Stimulated activated CD8-positive, alpha-beta memory T cell treated with anti-CD3 and anti-CD28 coated beads, Interleukin-15, amount 100 ng/mL, for 1 hour (primary cell): ENCODE measurements at places on chromosomes 1 and 21.

GRCh38 chr1:8025671-8026144 is 401 bp downstream of the ERRFI1 start:
- DNase-seq: no peak

GRCh38 chr1:219362702-219363101 is 189.0 kb downstream of the LYPLAL1 start:
- no peak for DNase-seq

DNA sequence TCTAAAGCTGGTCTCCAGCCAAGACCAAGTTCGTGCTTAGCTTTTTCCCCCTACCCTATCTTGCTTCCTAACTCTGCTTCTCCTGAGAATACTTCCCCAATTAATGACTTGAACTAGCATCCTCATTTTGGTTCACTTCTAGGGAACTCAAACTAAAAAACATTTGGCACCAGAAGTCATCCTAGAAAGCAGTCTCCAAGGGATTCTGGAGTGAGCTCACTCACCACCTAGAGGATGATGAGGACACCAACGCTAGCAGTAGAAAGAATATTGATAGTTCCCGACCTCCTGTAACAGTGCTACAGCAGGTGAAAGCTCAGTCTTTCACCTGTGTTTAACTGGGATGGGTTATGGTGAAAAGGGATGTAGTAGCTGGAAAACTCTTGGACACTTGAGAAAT is 4.7 kb upstream of the PSMB2 start:
- no peak for DNase-seq

DNA sequence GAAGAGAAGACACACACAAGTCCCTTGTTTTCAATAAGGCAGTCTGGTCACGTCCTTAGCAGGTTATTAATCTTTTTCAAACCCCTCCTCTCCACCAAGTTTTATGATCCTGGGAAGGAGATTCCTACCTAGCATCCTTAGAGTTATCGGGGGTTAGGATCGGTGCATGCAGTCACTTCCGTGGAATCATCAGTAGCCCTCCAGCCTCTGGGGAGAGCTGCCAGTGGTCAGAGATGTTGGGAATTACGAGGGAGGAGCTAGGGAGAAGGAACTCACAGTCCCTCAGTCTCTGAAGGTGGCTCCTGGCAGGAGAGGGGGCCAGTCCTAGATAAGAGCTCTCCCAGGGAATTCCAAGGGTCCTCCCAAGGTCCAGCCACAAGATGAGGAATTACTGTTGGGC is 57.7 kb upstream of the ATP5PO start:
- no peak for DNase-seq

DNA sequence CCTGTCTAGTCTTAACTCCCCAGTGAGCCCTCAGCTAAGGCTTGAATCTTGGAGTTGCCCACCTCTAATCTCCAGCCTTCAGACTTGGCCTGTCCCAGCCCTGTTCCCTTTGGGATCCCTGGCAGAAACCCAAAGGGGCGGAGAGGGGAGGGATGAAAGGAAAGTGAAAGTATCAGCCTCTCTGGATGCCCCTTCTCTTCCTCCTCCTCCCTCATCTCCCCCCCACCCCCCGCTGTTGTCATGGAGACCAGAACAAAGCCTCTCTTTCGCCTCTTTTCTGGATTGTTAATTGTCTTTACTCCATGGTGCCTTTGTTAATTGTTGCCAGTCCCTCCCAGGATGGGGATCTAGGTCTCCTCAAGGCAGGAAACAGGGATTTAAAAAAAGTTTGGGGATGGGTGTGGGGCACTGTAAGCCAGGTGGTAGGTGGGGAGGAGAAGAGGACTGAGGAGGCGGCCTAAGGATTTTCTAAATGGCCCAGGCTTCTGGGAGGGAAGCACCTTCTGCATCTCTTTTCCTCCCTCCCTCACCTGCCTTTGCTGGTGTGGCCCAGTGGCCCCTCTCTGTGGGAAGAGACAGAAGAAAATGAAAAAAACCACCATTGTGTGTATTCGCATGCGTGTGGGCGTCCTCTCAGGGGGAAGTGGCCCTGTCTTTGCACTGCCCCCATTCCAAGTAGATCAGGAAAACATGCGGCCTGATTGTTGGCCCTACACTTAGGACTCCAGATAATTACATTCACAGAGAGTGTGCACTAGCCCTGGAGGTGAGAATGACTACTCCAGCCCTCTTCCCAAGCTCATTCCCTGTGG is 7.5 kb upstream of the SOX13 start:
- no peak for DNase-seq

- DNase-seq: no peak
Measured at GRCh38 chr1:64810001-64810400, 65.1 kb downstream of the RAVER2 start.

GRCh38 chr1:42118125-42118524 is 35.1 kb upstream of the GUCA2B start:
- no peak for DNase-seq

- no peak for DNase-seq
Measured at GRCh38 chr1:34108711-34109110, 56.3 kb downstream of the CSMD2 start.

DNA sequence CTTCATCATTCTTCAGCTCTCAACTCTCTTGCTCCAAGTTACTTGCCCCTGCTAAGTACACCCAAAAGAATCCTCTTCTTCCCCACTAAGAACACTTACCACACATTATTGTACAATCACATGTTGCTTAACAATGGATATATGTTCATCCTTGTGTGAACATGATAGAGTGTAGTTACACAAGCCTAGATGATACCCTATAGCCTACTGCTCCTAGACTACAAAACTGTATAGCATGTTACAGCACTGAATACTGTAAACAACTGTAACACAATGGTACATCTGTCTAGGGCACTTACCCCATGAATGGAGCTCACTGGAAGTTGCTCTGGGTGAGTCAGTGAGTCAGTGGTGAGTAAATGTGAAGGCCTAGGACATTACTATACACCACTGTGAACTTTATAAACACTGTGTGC is 77.4 kb downstream of the RERE start:
- DNase-seq: no peak

GRCh38 chr1:203178083-203178482 is 2.5 kb upstream of the MYBPH start:
- DNase-seq: no peak

DNA sequence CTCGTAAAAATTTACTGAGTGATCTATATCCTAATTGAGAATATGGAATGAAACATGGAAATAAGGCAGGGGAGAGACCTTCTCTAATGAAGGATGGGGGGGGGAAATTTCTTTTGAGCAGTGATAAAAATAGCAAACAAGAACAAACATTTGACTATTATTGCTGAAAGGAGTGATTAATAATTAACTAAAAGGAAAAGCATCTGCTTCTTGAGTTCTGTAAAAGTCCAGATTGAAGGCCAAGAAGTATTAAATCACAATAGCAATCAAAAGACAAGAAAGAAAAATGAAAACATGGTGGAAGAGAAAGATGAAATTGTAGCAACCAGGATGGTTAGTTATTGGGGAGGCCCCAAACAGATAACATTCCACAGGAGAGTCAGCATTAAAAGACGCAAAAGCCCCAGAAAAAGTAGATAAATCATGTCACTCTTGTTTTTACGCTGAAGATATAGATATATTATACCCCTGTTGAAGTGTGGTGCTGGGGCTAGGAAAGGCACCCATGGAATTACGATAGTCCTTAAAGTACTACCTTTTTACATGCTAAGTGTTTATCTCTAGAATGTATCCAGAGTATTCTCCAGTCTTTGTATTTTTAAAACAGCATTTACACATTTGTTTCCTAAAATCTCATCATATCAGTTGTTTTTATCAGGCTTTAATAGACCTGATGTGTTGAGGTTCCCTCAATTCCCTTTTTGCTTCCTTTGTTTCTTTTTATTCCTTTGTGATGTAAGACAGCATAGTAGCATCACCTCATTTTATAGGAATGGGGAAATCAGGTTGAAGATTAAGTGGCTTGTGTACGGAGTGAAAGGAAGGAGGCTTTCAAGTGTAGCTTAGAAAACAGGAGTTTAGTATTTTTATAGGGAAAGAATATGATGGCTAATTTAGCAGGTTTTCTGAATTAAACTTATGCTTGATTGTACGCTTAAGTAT is 28.9 kb downstream of the DISP1 start:
- DNase-seq: no peak

GRCh38 chr1:19786988-19787423 is 12.7 kb downstream of the TMCO4 start:
- no peak for DNase-seq

DNA sequence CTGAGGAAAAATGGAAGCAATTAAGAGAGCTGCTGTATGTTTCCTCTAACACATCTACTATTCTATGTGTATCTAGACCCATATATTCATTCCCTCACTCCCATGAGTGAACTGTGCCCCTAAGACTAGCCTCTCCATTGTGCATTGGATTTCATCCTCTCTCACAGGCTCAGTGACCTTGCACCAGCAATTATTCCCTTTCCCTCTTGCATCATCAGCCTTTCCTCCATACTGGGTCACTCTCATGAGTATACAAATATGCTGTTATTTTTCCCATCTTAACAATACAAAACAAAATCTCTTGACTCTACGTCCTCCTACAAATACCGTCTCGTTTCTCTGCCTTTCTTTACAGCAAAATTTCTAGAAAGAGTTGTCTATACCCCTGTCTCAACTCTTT is 29.4 kb upstream of the METTL18 start:
- no peak for DNase-seq

- DNase-seq: no peak
Measured at GRCh38 chr1:21550097-21550496, 40.9 kb downstream of the ALPL start.

GRCh38 chr1:179175011-179175841 is 54.3 kb downstream of the ABL2 start:
- no peak for DNase-seq

DNA sequence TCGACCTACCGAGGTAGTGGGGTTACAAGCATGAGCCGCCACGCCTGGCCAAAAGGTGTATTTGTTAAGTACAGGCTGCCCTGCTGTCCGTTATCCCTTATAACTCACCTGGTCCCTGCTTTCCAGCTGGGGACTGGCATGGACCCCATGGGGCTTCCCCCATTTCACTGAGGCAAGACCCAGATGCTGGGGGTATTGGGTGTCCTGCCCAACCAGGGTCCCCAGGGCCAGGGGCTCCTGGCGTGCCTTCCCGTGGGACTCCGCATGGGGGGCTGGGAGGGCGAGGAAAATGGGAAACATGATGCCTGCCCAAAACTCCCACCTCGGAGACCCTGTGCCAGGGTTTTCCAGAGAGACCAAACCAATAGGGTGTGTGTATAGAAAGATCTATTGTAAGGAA is 64.4 kb downstream of the FAAP20 start:
- no peak for DNase-seq

DNA sequence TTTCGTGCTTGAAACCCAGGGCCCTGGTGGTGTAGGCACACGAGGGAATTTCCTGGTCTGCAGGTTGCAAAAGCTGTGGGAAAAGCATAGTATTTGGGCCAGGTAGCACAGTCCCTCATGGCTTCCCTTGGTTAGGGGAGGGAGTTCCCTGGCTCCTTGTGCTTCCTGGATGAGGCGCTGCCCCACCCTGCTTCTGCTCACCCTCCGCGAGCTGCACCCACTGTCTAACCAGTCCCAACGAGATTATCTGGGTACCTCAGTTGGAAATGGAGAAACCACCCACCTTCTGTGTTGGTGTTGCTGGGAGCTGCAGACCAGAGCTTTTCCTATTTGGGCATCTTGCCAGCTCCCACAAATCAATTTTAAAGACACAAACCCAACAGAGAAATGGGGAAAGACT is 183.0 kb downstream of the PHTF1 start:
- no peak for DNase-seq

DNA sequence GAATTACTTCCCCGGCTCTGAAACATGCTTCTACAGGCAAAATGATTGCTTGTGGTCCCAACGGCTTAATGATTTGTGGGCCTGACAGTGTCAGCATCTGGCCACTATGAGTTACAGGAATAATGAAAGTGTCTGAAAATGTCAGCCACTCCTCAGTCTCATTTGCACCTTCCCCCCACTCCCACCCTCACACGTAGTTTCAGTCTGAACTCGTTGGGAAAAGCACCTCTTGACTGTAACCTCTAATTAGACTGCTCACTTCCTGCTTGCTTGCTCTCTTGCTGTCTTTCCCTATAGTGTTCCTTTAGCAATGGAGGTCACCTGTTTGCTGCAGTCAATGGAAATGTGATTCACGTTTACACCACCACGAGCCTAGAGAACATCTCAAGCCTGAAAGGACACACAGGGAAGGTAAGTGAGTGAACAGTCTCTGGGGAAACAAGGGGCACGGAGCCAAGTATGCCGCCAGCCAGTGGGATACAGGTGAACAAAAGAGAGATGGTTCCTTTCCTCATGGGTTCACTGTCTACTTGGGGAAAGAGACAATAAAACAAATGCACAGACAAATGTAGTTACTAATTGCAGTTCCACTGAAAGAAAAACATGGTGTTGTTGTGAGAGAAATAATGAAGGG is 27.1 kb downstream of the CFAP57 start:
- no peak for DNase-seq

DNA sequence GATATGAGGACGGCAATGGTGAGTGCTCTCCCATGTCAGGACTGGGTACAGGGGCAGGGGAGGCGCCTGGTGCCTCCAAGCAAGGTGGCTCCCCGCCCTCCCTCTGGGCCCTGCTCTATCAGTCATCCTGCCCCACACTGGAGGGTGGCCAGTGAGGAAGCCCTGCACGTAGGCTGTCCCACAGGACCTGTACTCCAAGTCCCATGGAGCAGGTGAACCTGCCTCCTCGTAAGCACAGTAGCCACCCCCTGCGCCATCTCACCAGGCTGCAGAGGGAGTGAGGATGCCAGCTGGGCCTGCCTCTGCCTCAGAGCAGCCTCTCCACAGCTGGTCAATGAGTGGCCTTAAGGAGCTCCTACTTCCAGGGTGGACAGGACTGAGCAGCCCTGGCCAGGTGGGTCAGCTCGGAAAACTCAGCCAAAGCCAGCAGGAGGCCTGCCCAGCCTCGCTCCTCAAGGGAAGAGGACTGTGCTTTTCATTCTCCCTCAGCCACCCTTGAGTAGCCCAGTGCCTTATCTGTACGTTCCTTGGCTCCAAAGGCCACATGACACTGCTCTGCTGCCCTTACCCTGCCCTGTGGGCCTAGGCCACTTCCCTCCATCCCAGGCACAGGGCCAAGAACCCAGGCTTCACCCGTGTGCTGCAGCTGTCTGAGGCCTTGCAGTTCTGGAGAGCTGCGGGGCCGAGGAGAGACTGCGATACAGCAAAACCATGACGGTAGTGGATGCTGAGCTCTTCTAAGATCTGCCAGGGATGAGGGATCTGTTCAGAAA is 39.6 kb downstream of the SLC45A1 start:
- no peak for DNase-seq

- no peak for DNase-seq
Measured at GRCh38 chr1:110707232-110707631, 32.5 kb upstream of the KCNA3 start.

DNA sequence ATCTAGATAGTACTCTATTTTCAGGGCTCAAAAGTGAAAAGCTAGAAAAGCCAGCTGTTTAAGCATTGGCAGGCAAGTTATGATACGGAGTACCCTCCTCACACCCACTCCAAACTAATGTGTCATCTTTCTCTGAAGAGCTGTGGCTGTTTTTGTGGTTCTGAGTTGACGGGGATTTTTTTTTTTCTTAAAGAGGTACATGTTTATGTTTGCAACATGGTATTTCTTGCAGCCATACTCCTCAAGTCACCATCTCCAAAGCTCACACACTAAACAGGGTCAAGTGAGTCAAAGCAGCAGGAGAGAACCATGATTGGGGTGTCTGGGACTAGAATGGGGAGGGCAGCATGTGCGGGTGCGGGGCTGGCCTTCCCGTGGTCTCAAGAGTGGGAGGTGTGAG is 347.2 kb downstream of the DISC1 start:
- DNase-seq: no peak

- no peak for DNase-seq
Measured at GRCh38 chr1:200415789-200416593, 6.2 kb upstream of the ZNF281 start.

- DNase-seq: no peak
Measured at GRCh38 chr1:119879510-119880434, 16.5 kb downstream of the ADAM30 start.
